ENCODE measurements at places on chromosomes 12 and 14.

- DNase-seq: peak; percentile 60
Observed at GRCh38 chr12:74365178-74365964, 172.3 kb upstream of the ATXN7L3B start.

DNA sequence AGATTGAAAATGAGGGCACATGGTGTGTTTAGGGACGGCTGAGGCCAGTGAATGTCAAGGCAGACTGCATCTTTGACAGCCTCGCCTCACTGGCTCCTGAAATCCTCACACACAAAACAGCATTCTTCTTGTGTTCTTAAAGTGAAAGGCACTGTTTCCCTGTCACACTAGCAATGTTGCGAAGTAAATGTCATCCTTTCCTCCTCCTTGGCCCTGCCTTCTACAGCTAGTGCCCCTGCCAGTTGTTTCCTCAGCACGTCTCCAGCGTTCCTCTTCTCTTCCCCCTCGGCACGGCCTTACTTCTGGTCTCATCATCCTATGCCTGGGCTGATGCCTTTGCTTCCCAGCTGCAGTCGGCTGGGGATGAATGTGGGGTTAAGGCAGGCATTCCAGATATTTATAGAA lies 129.4 kb upstream of the DNM1L start:
- no peak for DNase-seq

DNA sequence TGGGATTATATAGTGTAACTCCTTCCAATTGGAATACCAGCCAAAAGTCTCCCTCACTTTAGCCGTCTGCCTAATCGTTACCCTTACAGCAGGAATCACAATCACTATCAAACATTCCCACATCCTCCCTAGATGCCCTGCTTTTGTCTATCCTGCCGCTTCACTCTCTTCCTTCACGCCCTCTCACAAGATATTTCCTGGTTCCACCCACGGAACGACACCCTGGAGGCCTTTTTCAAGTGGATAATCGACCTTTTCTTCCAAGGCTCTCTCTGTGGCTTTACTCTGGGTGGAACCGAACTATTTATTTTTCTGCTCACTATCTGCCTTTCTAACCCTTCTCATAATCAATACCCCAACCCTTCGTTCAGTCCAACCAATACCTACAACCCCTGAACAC lies 58.9 kb downstream of the MOK start:
- no peak for DNase-seq

GRCh38 chr14:72518809-72519377 lies 375.0 kb downstream of the DPF3 start:
- DNase-seq: no peak

GRCh38 chr12:27981874-27982273 lies 9.3 kb upstream of the PTHLH start:
- DNase-seq: no peak

DNA sequence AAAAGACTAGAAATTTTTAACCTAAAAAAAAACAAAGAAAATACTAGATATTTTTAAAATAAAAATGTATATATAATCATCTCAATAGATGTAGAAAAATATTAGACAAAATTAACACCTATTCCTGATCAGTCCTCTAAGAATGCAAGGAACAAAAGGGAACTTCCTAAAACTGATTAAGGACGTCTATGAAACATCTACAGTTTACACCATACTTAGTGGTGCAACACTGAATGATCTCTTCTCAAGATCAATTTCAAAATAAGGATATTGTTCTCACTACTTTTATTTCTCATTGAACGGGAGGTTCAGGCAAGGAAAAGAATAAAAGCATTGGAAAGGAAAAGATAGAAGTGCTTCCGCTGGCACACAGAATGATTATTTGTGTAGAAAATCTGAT lies 16.0 kb downstream of the OLR1 start:
- no peak for DNase-seq

DNA sequence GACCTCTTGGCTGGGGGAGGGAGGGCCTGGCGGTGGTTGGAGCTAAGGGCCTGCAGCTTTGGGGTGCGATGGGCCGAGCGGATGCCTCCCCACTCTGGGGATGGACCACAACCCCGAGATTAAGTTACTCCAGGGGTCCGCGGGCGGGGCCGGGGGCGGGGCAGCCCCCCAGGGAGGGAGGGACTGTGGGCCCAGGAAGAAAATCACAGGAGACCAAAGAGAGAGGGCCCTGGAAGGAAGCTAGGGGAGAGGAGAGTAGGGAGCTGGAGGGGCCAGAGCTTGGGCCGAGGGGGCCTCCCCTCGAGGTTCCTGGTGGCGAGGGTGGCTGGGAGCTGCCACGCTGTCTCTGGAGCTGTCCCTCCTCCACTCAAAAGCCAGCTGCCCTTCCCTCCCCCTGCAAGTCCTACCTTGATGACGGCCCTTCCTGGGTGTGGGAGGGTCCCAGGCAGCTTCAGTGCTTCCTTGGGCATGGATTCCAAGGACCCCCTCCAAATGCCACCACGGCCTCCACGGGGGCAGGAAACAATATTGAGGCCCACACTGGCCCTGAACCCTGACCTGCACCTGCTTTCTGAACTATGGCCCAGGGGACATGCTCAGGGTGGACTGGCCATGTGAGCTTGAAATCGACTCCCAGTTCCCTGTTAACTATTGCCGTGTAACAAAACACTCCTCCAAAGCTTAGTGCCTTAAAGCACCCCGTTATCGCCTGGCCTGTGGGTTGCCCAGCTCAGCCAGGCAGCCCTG lies 610 bp upstream of the NUDT14 start:
- DNase-seq: no peak

DNA sequence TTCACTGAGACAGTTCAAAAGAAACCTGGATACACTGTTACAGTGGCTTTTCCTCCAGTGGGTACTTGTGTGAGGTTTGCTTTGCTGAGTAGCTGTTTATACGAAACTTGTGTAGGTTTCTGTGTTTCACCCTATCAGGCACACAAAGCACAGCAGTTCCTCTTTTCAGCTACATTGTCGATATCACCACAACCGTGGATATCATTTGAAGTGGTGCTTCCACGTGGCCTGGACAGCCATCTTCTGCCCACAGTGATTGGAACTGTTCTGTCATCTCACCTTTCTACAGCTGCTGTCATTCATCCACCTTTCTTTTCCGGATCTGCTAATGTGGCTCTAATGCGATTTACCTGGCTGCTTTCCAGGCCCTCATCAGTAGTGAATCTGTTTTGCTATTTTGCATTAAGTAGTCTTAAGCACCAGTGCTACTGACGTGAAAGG lies 368.8 kb downstream of the SYT1 start:
- DNase-seq: no peak

- DNase-seq: no peak
Observed at GRCh38 chr12:1360441-1361210, 233.8 kb downstream of the FBXL14 start.

DNA sequence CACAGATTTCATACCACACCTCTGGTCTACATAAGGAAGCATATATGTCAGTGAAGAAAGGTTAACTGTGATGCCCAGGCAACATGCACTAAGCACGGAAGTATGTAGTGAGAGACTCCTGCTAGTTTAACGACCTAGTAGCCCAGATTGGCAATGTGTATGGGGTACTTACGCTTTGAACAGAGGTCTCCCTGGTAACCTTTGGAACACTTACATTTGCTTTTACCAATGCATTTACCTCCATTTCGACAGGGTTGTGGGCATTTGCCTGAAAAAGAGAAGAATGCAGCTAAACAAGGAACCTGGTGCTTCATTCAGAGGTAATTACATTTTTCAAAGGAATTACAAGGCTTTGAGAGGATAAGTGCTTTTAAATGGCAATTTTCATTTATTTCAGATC lies 65.2 kb downstream of the WIF1 start:
- DNase-seq: no peak

DNA sequence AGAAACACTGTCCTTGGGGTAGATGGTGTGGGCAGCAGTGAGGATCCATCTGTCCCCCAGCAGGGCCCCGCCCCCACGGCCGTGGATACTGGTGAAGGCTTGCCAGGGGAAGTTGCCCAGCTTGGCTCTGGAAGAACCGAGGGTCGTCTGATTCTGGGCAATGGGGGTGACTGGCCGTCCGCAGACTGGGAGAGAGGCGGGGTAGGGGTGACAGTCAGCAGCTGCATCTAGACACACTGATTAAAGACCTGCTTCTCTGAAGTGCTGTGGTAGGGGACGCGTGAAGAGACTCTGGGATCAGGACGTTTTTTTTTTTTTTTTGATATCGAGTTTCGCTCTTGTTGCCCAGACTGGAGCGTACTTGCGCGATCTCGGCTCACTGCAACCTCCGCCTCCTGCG lies 4.7 kb upstream of the C1R start:
- DNase-seq: no peak

DNA sequence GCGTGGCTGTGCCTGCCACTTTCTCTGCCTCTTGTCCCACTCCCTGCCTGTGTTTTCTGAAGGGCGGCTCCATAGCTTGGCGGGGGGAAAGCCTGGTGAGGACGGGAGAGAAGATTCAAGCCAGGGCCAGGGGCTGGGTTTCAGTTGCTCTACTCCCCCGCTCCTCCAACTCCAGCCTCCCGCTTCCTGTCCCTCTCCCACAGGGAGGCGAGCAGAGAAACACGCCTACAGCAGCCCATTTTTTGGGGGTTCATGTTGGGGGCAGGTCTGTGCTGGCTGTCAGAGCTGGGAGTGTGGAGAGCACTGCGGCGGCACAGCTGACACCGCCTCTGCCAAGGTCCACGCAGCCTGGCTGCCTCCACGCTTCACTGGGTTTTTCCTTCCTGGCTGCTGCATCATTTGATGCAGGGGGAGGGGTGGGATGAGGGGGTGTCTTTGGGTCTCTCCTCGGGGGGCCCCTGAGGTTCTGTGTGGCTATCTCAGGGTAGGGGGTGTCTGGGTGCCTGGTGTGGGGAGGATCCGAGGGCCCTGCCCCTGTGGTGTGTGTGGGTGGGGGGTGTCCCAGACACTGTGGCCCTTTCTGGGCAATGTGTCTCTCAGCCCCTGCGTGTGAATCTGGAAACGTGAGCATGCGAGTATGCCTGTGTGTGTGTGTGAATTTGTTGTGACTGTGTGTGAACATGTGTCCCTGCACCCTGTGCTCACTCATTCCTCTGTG lies 10.7 kb upstream of the KRT80 start:
- DNase-seq: no peak

GRCh38 chr12:12503384-12504078 lies 59.1 kb downstream of the DUSP16 start:
- no peak for DNase-seq

DNA sequence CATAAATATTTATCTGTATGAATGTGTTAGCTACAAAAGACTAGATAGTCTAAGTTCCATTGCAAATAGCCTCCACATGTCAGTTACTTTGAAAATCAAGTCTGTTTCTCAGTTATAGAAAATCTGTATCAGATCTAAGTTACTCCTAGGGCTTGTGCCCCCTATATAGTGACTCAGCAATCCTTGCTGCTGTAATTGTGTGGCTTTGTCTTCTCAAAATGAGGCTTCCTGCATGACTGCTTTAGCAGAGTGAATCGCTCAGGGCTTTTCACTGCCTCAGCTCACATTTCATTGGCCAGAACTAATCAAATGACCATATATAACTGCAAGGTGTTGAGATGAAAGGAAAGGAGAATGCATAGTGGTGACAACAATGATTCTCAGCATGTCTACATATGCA lies 552.2 kb upstream of the STXBP6 start:
- DNase-seq: no peak

GRCh38 chr12:119239040-119239439 lies 60.3 kb downstream of the HSPB8 start:
- DNase-seq: peak; percentile 68
